ENCODE measurements at places on chromosomes 1 and 21.
A peak's percentile ranks its signal among the peaks of the same experiment; 100 is the strongest.

GRCh38 chr1:29460694-29461093 lies 224.4 kb downstream of the PTPRU start:
- no peak for DNase-seq

GRCh38 chr1:62070384-62071011 lies 124.2 kb upstream of the L1TD1 start:
- DNase-seq = no peak

- DNase-seq = no peak
Observed at GRCh38 chr1:229693129-229693900, 67.3 kb downstream of the URB2 start.

DNA sequence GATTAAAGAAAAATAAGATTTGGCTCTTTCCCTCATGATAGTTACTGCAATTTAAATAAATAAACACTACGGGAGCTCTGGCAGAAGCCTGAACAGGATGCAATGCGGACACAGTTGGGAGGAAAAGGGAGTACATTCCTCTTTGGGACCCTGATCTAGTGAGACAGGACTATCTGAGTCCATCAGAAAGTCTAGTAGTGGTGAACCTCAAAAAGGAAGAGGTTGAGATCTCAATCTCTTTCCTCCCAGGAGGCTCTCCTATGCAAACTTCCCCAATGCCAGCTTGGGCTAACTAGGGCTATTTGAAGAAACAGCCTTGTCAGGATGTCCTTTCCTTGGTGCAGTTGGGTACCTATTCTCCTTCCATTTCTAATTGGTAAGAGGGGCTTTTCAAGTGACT lies 4.9 kb upstream of the ABCD3 start:
- no peak for DNase-seq

GRCh38 chr1:200674838-200675587 lies 5.3 kb upstream of the DDX59 start:
- no peak for DNase-seq

DNA sequence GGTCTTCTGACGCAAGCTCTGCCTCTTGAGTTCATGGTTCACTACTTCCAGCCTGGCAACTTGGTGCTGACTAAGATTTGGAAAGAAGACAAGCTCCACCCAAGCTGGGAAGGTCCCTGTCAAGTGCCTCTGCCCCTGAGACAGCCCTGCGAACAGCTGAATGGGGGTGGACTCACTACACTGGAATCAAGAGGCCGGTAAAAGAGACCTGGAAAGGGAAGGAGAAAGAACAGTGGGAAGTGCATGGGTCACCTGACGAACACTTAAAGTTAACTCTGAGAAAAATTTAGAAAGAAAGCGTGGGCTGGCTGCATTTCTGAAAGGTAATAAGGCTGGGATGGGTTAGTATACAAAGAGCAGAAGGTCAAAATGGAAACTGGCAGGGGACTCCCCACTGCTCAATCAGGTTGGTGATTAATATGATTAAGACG lies 26.1 kb upstream of the ZNF496 start:
- DNase-seq = peak; percentile 18

- no peak for DNase-seq
Observed at GRCh38 chr1:95426772-95427171, 192.8 kb downstream of the RWDD3 start.

GRCh38 chr1:235112297-235113182 lies 16.1 kb downstream of the TOMM20 start:
- DNase-seq = no peak

- no peak for DNase-seq
Observed at GRCh38 chr1:17177651-17178050, 27.3 kb upstream of the PADI1 start.

DNA sequence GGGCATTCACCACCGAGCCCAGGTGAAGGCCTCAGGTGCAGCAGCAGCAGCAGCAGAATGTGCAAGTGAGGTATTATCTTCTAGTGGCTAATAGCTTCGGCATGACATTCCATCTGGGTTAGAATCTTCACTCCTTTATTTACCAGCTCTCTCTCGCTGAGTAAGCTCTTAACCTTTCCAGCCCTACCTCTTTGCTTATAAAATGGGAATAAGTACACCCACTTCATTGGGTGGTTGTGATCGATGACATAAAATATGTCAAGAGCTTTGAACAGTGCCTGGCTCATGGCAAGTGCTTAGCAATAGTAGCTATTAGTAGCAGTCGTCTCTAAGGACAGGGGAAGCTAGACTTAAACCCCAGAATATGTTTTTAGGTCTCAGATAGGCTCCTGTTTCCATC lies 149.5 kb downstream of the NOS1AP start:
- no peak for DNase-seq

DNA sequence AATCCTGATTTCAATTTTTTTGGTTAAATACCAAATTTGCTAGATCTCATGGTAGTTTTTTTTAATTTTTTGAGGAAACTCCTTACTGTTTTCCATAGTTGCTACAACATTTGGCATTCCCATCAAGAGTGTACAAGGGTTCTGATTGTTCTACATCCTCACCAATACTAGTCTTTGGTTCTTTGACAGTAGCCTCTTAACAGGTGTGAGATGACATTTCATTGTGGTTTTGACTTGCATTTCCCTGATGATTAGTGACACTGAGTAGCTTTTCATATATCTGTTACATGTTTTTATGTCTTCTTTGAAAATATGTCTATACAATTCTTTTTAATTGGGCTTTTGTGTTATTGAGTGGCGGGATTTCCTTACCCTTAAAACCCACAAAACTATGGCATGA lies 20.9 kb upstream of the RGS13 start:
- DNase-seq = no peak

DNA sequence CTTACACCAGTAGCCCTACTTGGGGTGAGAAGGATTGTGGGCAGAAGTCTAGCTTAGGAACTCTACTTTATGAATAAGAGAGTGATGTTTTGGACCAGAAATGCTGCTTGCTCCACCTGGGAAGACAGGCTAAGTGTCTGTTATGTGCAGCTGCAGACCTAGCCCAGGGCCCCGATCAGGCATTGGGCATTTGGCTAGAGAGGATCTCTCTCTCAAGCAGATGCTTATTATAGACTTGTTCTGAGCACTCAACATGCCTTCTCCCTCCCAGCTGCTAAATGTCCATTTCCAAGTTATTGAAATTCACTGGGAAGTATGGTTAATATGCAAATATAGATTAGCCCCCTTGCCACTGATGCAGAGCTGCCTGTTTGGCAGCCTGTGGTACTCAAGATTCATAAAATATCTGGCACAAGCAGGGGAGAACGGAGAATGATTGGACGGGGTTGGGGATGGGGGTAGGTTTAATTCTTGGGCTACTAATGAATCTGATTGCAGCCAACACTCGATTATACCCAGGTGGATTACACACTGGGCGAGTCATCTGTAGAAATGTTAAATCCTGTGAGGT lies 115.9 kb downstream of the KCND3 start:
- DNase-seq = no peak

GRCh38 chr1:109239409-109240068 lies 9.8 kb upstream of the CELSR2 start:
- peak; percentile 41 for DNase-seq

DNA sequence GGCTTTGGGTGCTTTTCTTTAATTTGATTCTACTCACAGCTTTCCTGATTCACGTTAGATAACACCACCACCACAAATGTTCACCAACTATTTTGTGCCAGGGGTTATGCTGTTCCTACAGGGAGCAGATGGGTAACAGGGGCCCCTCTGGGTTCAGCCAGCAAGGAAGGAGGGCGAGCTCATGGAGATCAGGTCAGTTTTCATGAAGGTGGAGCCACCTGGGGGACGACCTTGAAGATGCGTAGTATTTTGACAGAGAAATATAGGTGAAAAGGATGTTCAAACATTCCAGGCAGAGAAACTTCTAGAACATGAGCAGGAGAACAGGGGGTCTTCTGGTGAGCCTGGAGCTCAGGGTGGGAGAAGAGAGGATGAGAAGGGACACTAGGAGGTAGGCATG lies 28.9 kb downstream of the KIAA0040 start:
- DNase-seq = no peak
